A673 (cell line): ENCODE measurements at places on chromosomes 3 and 15. TPM values are rescaled to one million over a fixed set of nuclear protein-coding genes. Genes with fewer than 3 reads are reported as not detected.

Gene EBLN2
- 2.2 and 3.8 TPM in 2 replicates for total RNA-seq

DNA sequence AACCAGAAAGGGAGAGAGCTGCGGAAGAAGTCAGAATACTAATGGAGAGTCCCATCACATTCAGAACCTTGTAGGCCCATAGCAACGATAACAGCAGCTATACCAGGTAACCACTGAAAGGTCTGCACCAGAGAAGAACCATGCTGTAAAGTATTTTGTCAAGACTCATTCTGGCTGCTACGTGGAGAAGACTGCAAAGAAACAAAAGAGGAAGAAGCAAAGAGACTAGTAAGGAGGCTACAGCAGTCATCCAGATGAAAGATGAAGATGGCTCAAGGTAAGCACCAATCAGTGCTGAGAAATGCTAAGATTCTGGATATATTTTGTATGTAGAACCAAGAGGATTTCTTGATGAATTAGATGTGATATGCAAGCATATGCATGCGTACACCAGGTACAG lies 39.6 kb downstream of the ACAP2 start:
- DNase-seq, result no peak

Gene CTXND1
- not detected in 2 replicates for total RNA-seq

GRCh38 chr15:76932135-76932966 lies 802 bp downstream of the RCN2 start:
- DNase-seq, result peak; percentile 21

GRCh38 chr3:186664506-186664905 lies 1.3 kb upstream of the HRG start:
- no peak for DNase-seq

- DNase-seq, result no peak
Measured at GRCh38 chr15:51126842-51127241, 32.1 kb upstream of the TNFAIP8L3 start.

Gene DLEC1
- not detected in 2 replicates for total RNA-seq

DNA sequence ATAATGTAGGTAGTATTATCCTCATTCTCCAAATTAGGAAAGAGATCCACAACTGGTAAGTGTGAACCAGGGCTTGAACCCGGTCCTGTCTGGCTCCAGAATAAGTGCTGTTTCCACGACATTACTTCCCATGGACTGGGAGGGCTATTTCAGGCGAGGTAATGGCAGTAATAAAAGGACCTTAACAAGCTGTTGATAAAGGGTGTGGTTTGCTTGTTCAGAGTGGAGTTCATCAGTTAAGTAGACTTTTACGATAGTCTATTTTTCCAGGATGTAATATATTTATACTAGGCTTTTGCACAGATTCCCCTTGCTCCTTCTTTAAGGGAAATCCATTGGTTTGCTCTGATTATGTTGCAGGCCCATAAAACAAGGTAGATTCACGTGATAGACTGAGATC lies 88.4 kb upstream of the TNFAIP8L3 start:
- DNase-seq, result no peak

Gene COL6A5
- 0.11 and 0.32 TPM in 2 replicates for total RNA-seq

Gene EPHB1
- total RNA-seq, result 0.11 and 0.61 TPM in 2 replicates

- no peak for DNase-seq
Measured at GRCh38 chr15:22845289-22845900, 6.9 kb downstream of the NIPA2 start.

GRCh38 chr15:73608475-73608874 lies 24.7 kb downstream of the NPTN start:
- DNase-seq, result no peak

Gene GJD2
- not detected in 2 replicates for total RNA-seq

Gene IMPG2
- 0.13 TPM in 2 replicates for total RNA-seq

DNA sequence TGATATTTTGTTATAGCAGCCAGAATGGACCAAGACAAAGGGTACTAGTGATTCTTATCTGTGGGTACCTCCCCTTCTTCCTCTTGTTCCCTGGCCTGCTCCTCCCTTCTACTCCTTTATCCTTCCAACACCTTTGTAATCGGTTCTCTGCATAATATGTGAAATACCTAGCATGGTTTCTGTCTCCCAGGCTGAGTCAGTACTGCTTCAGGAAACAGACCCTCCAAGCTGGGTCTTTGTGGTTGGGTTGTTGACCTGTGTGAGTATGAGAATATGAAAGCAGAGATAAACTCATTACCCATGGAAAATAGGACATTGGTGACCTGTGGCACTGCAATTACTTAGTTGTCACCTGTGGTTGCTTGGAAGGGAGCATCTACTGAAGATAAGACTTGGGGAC lies 69.3 kb upstream of the KLF13 start:
- DNase-seq, result no peak

GRCh38 chr15:92574161-92574560 lies 81.4 kb downstream of the FAM174B start:
- no peak for DNase-seq

DNA sequence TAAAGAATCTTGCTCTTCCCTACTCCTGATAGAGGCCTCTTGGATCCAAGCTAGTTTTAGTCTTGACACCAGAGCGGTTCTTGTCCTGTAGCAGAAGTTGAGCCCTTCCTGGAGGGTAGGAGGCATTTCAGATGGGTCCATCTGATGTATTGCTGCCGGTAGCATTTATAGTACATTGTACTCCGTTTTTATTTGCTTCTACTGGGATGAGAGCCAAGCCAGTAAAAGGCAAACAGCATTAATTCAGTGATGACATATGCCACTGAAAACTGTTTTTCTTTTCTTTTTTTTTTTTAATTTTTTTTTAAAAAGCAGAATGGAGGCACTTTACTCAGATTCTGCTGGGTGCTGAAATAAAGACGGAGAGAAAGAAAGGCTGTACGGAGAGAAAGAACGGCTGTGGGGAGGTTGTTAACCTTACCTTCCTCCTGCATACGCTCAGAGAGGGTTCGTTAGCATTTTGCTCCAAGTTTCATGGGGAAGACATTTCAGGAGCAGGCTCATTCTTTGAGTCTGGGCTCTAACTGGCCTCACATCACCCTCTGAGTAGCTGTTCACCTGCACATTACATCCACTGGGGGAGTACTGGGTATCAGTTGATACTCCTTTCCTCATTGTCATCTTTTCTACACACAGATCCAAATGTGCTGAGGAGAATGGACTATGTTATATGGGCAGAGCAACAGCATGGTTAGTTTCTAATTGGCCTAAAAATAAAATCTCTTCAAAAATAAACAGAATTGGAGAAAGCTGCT lies 161.5 kb downstream of the FEZF2 start:
- peak; percentile 5 for DNase-seq

DNA sequence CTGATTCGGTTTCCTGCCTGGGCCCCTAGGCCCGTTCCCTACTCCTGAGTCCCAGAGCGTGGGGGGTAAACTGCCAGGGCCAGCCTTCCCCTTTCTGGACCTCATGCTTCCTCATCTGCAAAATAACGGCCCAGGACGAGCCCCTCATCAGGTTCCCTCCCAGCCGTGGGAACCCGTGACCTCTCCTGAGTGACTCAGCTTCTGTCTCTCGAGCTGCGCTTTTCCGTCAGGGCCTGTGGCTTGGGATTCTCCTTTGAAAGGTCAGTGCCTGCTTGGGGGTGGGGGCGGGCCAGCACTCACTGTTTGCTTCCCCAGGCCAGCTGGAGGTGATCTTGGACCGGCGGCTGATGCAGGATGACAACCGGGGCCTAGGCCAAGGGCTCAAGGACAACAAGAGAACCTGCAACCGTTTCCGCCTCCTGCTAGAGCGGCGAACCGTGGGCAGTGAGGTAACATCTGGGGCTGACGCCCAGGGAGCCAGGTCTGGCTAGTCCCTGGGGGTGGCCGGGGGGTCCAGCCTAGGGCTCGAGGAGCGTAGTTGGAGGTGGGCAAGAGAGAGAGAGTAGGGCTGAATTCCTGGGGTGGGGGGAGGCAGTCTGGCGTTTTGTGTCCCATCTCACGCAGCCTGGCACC lies 12.8 kb downstream of the MAN2A2 start:
- DNase-seq, result no peak

DNA sequence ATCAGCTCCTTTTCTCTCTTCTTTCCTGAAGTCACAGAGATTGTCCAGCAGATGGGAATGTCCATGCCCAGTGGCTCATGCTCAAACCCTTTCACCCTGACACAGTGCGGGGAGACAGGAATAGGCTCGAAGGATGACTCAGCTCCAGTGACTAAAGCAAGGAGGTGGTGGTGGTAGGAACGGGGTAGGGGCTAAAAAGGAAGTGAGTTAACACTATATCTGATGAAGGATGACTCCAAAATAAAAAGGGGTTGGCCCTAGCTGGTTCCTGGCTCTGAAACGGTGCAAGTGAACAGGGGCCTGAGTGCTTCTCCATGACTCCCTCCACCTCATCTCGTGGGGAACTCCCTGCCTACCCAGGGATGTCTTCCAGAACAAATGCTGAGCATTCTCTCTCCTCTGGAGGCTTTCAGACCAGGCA lies 167.4 kb upstream of the LPP start:
- DNase-seq, result no peak
